Stimulated activated CD4-positive, alpha-beta T cell treated with anti-CD3 and anti-CD28 coated beads, Interleukin-1b, Interleukin-23, amount 100 ng/mL, for 1 hour (primary cell): ENCODE measurements at places on chromosomes 3 and 15.

DNA sequence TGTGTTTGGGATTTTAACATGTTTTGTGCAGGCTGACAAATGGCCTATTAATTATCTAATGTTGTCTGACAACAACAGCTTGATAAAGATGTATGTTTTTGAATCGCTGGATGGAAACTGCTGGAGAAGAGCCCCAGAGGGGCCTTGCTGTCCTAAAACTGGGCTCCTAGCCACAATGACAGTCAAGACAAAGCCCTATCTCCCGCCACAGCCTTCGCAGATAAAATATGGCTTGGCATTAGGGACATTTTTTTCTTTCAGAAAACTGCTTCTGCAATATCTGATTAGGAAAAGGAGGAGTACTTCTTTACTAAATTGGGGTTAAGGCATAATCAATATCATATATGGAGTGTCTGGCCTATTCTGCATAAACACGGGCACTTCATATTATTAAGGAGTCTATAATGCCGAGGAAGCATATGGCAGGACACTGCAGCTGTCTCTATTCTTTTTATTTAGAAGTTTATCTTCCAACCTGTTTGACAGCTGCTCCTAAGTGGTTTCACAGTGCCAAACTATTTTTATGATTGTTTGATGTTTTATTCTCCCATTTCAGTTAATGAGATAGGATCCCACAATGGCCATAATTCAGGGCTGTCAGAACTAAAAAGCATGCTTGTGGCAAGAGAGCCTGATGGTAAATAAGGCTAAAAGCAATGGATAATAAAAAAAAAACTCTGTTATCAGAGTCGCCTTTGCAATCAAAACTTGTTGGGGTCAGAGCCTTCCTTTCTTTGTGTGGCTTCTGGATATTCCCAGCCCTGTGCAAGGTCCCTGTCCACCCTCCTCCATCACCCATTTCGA, 210.1 kb downstream of the MECOM start:
- DNase-seq = no peak

DNA sequence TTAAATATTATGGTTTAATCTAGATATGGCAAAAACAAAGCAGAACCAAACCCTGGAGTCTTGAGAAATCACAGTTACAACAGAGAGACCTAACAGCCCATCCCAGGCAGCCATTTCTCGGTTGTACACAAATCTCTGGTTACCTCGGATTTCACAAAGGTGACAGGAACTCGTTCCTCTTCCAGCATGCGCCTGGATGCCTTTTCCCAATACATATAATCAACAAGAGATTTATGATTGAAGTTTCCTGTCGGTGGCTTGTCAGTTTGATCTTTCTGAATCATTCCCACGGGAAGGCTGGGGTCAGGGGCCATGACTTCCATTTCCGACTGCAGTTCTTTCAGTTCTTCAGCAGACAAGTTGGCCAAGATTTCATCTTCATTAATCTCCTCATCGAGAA, 445 bp downstream of the LMOD3 start:
- DNase-seq = no peak

DNA sequence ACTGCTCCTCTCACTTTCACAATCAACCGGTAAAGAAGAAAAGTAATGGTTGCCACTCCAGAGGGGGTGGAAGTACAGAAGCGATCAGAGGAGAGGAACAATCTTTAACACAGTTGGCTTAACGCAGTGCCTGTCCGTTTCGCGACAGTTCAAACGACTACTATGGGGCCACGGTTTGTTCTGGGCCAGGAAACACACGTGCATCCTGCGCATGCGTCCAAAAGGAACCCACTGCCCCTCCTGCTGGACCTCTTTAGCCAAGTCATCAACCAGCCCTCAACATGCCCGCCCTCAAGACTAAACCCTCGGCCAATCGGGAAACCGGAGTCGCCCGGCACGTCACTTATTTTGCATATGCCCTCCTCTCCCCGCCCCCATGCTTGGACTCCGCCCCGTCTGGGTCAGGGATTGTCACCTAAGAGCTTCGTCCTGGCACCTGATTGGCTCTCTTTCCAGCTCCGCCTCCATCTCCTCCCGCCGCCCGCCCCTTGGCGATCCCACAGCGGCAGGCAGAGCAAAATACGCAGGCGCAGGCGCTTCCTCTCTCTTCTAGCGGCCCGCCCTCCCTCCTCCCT, 345 bp upstream of the CDV3 start:
- DNase-seq = peak; percentile 99

DNA sequence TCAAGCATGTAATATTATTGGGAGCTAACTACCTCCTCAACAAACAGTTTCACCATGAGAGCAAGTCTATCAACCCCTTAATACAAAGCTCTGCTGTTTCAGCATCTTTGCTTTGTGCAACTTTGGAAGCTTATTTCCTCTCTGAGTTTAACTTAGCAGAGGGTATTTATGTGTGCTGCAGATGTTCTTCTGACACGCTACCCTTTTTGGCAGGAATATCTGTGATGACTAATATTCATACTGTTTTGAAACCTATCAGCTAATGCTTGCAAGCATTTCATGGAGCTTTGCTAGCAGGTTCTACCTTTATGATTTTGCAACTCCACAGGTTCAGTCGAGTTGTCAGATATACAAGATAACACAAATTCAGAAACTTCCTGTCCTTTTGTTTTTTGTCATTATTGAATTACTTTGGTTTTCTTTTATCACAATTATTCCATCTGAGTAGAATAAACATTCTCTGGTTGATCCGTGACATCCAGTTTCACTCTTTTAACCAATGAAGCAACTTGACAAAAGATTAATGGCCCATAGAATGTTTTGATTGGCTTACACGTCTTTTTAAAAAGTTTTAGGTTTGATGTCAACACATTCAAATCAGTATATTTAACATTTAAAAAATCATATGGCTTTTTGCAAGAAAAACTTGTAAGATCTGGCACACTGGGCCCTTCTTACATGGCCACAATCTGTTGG, 1.7 kb upstream of the SLC9A9 start:
- DNase-seq = no peak

DNA sequence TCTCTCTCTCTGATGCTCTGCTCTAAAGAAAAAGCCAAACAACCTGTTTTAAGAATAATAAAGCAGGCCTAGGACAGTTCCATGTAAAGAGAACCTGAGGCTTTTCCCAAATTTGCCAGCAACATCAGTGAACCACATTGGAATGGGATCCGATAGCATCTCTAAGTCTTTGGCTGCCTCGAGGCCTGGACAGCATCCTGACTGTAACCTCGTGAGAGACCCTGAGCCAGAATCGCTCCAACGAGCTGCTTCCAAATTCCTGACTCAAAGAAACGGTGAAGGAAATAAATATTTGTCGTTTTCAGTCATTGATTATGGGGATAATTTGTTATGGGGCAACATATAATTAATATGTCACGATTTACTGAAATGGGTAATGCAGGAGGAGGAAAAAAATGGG, 1012.8 kb downstream of the ROBO2 start:
- no peak for DNase-seq

DNA sequence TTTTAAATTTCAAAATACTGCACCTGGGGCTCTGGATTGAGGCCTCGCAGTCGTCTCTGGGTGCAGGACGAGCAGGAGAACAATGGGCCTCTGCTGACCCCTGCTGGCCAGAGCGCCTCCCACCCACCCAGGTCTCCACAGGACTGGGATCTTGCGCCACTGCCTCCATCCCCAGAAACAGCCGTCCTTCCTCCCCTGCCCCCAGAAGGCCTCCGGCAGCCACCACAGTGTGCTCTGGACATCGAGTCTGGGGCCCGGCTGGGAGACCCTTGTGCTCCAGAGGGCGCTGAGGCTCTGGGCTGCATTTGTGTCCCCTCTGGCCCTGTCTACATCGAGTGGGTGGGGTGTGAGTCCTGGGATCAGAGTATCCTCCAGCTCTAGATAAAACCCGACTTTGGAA, 6.7 kb upstream of the ACSBG1 start:
- DNase-seq = peak; percentile 45

DNA sequence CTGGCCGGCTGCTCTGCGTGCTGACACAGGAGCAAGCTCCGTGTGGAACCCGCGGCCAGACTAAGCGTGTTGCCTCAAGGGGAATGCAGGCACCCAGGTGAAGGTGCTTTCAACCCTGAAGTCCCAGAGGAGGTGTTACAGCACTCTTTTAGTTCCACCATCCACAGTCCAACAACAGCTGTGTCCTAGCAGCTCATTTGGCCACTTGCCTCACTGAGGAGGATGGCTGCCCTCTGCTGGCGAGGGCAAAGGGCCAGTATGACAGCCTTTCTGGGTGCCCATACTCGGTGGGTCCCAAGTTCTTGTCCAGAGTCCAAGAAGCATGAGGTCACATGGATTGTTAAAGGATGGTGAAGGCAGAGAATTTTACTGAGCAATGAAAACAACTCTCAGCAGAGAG, 87.8 kb downstream of the C3orf85 start:
- DNase-seq = no peak

GRCh38 chr3:38985981-38986380, 65.8 kb downstream of the SCN11A start:
- DNase-seq = no peak

- peak; percentile 4 for DNase-seq
Measured at GRCh38 chr15:80234883-80235282, 17.1 kb downstream of the CTXND1 start.

DNA sequence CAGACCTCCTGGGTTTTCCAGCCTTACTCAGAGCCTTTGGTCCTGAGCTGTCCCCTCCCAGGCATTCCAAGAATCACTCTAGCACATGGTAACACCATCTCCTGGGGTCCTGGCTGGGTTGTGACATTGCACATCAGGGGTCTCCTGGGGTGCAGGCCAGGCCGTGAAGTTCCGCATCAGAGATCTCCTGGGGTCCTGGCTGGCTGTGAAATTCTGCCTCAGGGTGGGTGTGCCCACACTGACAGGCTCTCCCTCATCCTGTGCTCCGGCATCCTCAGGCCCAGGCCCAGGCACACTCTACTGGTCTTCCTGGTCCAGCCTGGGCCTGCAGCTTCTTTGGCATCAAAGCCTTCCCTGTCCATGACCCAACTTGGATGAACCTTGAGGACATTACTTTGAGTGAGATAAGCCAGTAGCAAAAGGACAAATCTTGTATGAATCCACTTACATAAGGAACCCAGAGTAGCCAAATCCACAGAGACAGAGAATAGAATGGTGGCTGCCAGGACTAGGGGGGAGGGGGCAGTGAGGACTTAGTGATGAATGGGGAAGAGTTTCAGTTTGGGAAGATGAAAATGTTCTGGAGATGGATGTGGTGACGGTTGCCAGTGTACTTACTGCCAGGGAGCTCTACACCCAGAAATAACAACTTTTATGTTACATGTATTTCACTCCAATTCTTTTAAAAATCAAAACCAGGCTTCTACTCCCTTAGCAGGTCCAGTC, 49.1 kb upstream of the KLF13 start:
- DNase-seq = no peak

DNA sequence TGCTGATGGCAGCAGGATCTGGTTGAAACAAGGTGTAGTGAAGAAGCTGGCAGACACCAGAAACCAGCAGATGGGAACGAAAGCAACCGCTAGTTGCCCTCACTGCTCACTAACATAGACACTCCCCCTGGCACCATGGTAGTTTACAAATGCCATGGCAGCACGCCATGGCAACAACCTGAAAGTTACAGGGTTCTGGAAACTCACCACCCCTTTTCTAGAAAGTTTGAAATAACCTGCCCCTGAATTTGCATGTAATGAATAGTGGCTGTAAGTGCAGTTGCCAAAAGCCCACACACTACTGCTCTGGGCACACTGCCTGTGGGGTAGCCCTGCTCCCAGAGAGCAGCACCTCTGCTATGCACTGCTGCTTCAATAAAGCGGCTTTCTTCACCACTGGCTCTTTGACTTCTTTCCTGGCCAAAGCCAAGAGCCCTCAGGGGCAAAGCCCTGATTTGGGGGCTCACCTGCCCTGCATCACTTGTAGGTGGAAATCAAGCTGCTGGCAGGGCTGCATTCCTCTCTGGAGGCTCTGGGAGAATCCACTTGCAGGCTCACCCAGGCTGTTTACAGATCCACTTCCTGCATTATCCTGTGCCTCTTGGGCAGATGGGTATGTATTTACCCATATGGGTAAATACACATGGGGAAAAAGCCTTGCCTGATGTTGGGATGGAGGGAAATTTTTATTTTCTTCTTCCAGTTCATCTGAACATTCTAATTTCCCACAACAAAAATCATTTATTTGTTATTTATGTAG, 2.0 kb upstream of the GP9 start:
- no peak for DNase-seq

- no peak for DNase-seq
Measured at GRCh38 chr3:183826448-183827250, 1.3 kb upstream of the MAP6D1 start.

DNA sequence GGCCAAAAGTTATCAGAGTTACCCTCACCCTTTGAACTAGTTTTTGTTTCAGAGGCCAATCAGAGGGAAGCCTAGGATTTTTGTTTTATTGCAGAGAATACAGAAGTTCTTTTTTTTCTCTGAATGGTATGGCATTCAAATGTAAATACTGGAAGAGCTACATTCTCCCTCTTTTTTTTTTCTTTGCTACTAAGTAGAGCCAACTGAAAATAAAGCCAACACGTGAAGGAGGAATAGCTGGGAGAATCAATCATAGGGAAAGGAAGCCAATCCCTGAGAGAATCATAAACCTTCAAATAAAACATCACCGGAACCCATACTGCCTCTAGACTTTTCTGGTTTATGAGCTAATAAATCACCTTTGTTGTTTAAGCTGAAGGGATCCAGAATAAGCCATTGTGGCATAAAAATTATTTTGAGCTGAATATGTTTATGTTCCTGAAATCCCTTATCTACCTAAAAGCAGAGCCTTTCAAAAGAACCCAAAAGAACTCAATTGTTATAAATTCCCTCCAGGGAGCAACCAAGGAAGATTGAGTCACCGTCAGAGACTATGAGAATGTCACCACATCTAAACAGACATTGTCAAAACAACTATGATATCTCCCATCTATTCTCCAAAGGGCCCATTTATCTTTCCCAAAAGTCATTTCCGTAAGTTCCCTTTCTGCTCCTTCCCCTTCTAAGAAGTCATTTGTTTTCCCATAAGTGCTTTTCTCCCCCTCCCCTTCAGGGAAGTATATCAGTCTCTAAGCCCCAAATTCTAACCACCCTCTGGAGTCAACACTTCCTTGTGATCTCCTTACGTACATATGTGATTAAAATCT, 3.8 kb upstream of the ZNF280D start:
- no peak for DNase-seq

DNA sequence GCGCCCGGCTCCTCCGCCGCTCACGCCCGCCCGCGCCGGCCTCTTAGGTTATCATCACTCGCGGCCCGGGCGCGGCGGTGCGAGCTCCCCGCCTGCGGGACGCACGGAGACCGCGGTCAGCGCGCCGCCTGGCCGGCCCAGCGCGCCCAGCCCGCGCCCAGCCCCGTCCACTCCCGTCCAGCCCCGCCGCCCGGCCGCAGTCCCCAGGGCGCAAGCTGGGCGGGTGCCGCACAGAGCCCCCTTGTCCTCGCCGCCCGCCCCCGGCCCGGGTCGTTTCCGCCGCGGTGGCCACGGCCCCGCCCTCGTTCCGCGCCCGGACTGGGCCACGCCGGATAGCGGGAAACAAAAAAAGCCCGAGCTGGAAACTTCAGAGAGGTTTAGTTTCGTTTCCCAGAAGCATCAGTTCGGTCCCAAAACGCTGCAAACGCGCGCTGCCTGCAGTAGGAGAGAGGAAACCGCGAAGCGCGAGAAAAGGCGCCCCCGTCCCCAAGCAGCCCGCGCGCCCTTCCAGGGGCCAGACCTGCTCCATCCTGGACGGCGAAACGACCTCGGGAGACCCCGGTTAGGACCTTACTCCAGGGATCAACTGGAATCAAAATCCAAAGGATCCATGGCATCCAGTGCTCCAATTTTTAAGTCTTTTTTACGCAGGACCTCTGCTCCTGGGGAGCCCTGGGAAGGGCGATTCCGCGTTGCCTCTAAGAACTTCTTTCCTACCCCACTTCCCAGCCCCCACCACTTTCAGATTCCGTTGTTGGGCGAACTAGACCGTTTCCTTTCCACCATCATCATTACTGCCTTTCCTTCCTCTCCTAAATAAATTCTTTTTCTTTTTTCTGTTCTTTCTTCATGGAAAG, at the start of gene ATP10A:
TSS of gene ATP10A (minus strand) at position 217 of the 857 bp plus-strand sequence. CDS start 231 bp downstream, outside the sequence.
- DNase-seq = no peak
